Fibroblast of pulmonary artery (primary cell): ENCODE measurements at places on chromosomes 4 and X.
A peak's percentile ranks its signal among the peaks of the same experiment; 100 is the strongest.

GRCh38 chr4:71237641-71238040 lies 101.2 kb upstream of the SLC4A4 start:
- no peak for DNase-seq

DNA sequence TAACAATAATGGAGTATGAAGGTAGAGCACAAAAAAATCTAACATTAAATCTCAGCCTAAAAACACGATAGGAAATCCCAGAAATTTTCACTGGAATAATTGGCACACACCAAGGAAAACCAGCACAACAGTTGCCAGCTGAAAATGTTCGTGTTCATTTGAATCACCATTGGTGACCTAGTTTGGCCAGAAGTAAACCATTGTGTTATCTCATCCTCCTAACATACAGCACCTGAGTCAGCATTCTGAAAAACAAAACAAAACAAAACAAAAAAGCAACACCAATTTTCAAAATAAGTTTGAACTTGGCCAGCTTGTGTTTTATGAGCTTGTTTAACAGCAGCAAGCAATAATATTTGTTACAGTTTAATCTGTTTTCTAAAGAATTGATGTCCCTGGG lies 41.1 kb downstream of the UCHL1 start:
- DNase-seq = no peak

GRCh38 chr4:10589321-10589720 lies 95.2 kb downstream of the CLNK start:
- peak; percentile 19 for DNase-seq

- no peak for DNase-seq
These were observed 114.0 kb downstream of the FHIP1A start for GRCh38 chr4:151522866-151523519.

DNA sequence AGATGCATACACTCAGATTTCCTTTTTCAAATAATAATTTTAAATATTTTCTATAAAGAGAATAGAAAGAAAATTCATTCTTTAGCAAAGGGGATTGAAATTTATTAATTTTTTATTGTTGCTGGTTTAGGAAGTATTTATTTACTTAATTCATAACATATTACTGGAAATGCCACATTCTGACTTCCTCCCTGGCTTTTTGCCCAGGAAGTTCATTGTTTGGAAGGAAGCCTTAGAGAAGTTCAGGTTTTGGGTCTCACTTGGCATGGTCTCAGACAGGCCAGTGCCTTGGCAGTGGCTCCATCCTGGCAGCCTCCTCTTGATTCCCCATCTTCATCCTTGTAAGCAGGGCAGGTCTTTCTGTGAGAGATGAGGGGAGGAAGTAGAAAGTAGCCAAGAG lies 50.5 kb downstream of the IL15 start:
- peak; percentile 62 for DNase-seq

- peak; percentile 65 for DNase-seq
These were observed 259.2 kb downstream of the GPC3 start for GRCh38 chrX:133726211-133726630.

DNA sequence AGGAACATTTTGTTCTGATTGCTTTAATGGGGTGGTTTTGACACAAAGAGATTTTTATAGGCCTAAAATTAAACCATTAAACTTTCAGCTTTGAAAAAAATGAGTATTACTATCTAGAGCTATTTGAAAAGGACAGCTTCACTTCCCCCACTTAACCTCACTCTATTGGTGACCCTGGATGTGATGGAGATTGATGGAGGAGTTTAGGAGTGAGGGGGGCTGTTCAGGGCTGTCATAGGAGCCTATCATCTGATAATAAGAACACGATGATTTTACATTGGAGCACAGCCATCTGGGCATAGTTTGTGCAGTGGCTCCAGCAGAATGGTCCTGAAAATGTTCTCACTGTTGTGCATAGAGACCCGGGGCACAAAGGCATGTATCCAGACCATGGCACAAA lies 71.1 kb upstream of the EFNB1 start:
- DNase-seq = no peak

DNA sequence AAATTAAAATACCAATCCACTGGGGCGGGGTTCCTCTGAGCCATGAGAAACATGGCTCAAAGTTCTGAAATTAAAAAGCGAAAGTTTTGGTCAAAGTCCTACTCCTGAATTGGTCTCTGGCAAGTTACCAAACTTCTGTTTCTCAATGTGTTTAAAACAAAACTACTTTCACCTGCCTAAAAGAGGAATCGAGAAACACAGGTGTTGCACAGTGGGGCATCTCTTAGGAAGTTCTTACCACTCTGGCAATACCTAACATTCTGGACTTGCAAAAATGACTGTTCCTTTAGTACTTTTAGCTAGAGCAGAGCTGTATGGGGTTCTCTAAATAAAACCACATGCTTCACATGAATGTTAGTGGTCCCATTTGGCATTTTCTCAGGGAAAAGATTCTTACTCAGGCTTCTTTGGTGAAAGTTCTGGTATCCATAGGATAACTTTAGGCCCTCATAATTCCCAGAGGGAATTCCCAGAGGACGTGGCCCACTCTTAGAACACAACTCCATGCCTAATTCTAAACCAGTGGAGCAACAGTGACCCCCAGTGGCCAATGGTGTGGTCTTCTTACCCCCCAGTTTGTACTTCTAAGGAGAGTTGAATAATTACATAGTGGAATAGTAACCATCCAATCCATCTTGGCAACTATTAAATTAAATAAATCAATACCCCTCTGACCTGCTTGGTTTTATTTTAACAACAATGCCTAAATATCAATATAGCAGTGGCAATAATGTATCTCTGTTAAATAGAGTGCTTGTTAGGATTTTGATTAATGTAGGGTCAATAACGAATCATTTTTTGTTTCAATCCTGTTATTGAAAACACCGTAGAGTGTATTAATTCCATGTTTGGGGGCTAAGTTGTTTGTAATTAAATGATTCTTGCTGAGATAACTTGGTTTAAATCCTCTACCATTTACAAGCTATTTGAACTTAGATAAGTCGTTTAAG lies 21.9 kb downstream of the BMP3 start:
- peak; percentile 75 for DNase-seq

DNA sequence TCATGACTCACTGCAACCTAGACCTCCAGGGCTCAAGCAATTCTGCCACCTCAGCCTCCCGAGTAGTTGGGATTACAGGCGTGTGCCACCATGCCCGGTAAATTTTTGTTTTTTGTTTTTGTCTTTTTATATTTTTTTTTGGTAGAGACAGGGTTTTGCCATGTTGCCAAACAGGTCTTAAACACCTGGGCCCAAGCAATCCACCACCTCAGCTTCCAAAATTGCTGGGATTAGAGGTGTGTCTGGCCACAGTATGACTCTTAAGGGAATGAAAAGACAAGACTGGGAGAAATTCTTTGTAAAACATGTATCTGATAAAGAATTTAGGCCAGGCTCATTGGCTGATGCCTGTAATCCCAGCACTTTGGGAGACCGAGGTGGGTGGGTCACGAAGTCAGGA lies 29.2 kb upstream of the PDGFRA start:
- no peak for DNase-seq

GRCh38 chrX:139801397-139801813 lies 93.4 kb upstream of the MCF2 start:
- no peak for DNase-seq

GRCh38 chr4:97317671-97318070 lies 825.6 kb downstream of the STPG2 start:
- DNase-seq = no peak

- no peak for DNase-seq
These were observed 175.7 kb upstream of the TBC1D9 start for GRCh38 chr4:140931911-140932310.

DNA sequence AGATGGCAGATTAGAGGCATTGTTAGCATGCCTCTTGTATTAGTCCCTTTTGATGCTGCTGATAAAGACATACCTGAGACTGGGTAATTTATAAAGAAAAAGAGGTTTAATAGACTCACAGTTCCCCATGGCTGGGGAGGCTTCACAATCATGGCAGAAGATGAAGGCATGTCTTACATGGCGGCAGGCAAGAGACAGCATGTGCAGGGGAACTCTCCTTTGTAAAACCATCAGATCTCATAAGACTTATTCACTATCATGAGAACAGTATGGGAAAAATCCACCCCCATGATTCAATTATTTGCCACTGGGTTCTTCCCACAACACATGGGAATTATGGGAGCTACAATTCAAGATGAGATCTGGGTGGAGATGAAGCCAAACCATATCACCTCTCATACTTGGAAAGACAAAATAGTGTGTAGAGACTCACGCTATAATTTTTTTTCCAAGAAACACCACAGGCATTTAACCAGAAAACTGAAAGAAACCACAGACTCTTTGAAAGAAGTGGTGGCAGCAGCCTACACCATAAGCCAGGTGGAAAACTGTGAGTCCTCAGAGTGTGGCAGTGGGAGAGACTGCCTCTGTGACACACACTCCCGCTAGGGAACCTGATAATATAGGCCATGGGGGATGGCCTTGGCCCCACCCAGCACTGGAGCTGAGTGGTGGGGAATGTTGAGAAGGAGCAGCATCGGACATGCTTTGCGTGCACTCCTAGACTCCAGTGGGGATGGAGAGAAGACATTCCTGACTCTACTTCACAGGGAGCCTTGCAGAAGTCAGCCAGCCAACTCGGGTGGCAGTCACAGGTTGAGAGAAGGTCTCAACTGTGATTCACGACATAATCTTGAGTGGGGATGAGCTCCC lies 51.5 kb downstream of the SLC2A9 start:
- DNase-seq = no peak

- DNase-seq = no peak
These were observed 37.4 kb downstream of the MAML3 start for GRCh38 chr4:140116442-140117104.
